CD8-positive, alpha-beta memory T cell (primary cell): ENCODE measurements at places on chromosomes 1 and 21.

DNA sequence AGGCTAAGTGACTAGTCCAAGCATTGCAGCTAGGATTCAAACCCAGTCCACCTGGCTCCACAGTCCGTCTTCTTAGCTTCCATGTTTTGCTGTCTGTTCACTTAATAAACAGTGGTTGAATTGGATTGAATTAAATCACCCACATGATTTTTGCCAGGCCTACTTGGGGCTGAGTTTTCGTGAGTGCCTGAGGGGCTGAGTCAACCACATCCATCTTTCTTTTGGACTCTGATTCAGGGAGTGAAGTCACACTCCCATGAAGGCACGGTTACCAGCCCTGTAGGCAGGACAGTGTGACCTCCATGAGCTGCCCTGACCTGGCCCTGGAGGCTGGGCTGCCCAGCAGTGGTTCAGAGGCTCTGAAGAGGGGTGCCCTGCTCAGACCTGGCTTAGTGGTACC lies 123.7 kb downstream of the ACTL8 start:
- no peak for DNase-seq

DNA sequence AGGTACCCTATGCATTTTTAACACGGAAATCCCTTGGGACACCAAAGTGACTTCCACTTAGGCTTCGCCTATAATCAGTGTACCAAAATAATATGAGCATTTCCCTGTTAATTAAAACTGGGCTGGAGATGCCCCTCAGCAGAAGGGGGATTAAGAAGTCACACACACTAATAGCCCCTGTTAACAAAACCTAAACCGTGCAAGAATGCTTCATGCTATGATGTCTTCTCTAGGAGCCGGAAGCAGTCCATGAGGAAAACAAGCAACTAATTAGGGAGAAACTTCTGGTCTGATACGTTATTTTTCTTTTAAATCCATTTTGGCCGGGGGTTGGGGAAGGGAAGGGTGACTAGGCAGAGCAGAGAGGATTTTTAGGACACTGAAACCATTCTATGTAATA lies 123.4 kb downstream of the ESRRG start:
- DNase-seq = no peak

GRCh38 chr1:86263101-86263500 lies 106.5 kb upstream of the COL24A1 start:
- DNase-seq = no peak

DNA sequence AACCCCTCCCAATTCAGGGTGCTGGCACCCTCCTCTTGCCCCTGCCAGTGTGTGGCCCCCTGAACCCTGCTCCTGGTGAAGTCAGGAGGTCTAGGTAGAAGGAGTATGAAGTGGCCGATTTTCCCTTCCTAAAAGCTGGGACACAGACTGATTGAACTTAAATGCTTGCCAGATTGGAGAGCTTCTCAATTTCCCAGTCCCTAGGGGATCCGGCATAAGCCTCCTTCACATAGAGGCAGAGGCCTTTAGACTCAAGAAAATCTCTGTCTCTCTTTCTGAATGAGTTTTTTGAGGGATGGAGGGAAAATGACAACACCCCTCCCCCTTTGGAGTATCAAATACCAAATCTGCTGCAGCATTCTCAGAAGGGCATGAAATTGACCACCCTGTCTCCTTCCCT lies 51.5 kb downstream of the SYT2 start:
- no peak for DNase-seq

- DNase-seq = no peak
Measured at GRCh38 chr1:182617014-182617429, 12.8 kb upstream of the RGS16 start.

- DNase-seq = no peak
Measured at GRCh38 chr1:23050201-23050600, 30.9 kb downstream of the KDM1A start.

- no peak for DNase-seq
Measured at GRCh38 chr1:86714561-86715244, 10.3 kb downstream of the SH3GLB1 start.

DNA sequence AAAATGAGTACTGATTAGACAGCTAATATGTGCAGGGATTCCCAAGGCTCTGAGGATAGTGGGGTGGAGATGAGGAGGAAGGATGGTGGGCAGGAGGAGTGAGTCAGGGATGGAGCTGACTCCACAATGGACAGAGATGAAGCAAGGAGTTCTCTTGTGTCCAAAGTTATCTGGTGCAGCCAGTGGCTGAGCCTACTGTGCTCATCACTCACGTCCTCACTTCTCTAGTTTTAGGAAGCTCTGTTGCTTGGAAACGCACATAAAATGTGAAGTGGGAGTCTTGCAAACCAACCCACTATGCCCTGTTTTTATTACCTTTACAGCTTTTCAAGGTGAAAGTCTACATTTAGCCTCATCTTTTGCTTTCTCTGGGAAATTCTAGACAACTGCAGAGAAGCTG lies 36.5 kb upstream of the SAMD13 start:
- DNase-seq = no peak

DNA sequence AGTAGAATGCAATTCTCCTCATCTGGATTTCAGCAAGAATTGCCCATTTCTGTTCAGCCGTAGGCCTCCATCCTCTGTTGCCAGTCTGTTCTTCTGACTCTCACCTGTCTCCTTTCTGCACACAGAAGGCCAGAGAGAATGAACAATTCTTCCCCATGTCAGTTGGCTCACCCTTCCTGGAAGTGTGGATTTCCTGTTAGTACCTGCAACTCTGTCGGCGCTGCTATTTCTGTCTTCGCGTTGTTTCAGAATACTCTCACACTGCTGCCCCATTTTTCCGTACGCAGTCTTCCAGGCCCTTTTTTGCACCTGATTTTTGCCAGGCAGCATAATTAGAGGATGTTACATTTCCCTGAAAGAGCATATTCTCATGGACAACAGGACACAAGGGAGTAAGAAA lies 200.7 kb downstream of the FGGY start:
- DNase-seq = no peak

- DNase-seq = no peak
Measured at GRCh38 chr1:65064981-65065380, 83.0 kb upstream of the AK4 start.

DNA sequence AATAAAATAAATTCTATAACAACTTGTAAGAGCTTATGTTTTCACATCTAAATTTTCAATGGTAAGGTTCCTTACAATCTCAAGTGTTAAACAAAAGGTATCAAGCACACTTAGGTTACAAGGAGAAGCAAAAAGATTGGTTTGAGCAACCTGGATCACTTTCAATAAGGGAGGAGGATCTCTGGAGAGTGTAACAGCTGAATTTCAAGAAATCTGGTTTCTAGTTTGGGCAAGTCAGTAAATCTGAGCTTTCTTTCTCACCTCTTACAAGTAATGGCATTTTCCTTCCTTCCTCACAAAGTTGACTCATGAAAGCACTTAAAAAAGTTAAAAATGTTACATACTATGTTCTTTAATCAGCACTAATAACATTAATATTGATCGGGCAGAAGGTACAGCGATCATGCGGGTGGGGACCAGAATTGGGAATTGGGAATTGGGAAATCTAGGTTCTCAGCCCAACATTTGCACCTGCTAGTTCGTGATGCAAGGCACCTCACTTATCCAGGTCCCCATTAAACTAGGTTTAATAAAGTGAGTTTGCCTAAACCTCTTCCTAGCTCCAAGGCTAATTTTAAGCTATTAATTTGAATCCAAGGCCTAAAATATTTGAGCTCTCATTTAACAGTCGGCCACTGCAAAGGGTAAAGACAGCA lies 3.1 kb downstream of the NUCKS1 start:
- no peak for DNase-seq

DNA sequence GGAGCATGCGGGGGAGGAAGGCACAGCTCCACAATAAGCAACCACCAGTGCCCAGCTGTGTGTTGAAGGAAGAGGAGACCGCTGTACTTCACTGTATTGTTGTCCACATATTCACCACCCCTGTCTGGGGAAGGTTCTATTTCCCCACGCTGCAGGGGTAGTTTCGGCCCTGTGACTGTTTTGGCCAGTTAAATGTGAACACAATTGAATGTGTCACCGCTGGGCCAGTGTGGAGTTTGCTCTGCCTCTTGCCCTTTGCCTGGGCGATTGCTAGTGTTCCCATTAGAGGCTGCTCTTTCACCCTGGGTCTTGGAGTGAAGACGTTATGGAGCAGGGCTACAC lies 32.6 kb downstream of the UBE4B start:
- no peak for DNase-seq

- no peak for DNase-seq
Measured at GRCh38 chr1:90176530-90176929, 181.6 kb downstream of the ZNF326 start.

GRCh38 chr21:26374817-26375216 lies 198.3 kb downstream of the CYYR1 start:
- DNase-seq = no peak

DNA sequence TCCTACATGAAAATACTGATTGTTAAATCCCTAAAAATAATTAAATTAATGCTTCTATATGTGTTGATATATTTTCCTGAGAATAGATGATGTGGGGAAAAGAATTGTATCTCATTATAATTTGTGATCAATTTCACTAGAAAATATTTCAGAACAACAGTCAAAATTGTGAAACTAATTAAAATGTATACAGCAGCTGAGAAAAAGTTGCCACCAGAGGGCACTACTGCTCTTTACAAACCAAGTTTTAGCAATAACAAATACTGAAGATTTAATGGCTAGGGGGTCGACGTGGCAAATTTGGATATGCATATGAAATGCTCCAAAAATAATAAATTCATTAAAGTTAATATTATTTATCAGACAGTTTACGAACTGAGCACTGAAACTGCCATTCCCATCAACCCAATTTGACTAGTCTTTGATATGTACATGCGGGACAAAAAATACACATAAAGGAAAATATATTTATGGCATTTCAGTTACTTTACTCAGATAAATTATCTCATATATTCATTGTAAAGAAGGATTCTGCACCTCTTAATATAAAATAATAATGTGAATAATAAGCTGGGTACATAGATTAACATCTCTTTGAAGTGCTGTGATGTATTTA lies 96.3 kb upstream of the TMPRSS15 start:
- no peak for DNase-seq

- DNase-seq = no peak
Measured at GRCh38 chr1:233389893-233390292, 62.4 kb downstream of the MAP3K21 start.

- DNase-seq = no peak
Measured at GRCh38 chr1:167137332-167137781, 43.5 kb downstream of the STYXL2 start.

DNA sequence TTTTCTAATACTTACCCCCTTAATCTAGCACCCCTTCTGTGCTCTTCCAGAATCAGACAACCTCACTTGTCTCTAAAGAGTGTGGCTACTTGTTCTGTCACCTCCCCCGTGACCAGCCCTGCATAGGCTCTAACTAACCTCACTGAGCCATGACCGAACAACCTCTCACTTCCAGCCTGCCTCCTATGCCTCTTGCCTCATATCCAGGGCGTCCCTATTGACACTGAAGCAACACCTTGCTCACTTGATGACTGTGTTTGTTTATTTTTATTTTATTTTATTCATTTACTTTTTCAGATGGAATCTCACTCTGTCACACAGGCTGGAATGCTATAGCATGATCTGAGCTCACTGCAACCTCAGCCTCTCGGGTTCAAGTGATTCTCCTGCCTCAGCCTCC lies 235.1 kb upstream of the B3GALT2 start:
- DNase-seq = no peak
